ENCODE measurements at places on chromosomes 2 and 18.

DNA sequence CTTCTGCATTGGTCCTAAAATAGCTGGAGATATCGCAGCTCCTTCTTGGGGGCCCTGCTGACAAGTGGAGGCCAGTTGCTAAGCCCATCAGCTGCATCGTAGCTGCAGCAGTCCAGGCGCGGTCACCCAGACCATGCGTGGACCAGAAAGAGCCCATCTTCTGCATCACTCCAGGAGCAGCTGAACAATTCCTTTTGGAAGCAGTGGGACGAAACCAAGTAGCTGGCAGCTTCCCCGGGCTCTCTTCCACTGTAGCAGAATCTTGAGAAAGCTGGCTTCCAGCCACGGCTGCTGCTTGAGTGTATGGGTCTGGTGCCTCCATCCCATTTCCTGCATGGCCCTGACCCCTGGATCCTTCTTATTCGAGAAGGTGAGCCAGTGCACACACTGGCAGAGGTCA lies 22.2 kb upstream of the CAB39 start:
- no peak for DNase-seq

DNA sequence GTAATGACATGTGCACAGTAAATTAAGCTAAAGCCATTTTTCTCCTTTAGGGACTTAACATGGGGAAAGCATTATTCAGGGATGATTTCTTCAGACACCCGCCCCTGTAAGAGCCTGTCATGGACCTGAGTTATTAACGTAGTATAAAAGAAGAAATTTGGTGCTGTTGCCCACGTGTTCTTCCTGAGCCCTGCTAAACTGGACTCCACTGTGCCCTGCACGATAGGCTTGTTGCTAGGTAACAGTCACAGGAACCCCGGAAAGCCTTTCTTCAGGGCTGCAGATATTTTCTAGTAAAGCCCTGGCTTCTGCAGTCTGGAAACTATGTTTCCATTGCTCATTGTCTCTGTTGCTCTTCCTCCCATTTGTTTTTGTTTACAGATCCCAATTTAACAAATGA lies 157.9 kb downstream of the LRRC30 start:
- DNase-seq = no peak

DNA sequence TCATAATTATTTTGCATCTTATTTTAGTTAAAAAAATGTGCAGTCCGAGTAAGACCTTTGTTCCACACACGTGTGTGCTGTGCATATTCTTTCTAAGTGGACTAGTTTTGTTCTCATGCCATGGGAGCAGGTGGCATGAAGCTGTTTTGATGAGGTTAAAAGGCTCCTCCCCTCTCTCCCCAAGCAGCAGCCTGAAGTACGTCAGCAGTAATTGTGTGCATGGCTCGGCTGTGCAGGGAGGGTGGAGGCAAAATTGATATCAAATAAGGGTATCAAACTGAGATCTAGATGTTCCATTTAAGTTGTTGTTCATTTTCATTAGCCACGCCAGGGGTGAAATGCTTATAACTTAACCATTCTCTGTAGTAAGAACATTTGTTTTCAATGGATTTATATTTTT lies at the start of gene NYAP2:
Gene NYAP2, plus strand, starts transcription at position 207 of the 400 bp plus-strand sequence. CDS start 9,171 bp downstream, outside the sequence.
- no peak for DNase-seq

DNA sequence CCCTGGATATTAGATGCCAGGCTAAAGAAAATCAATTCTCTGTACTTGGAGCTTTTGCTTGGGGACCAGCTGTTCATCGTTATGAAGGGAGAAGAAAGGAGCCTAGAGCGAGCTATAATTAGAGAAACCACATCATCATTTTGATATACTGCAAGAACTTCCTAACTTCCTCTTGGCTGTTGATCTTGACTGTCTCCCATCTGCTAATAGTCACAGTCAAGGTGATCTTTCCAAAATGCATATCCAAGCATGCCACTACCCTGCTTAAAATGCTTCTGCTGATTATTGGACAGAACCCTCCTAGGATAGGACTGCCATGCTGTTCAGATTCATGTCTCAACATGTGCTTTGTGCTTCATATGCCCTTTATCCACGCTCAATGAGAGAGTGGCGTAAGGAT lies 54.8 kb downstream of the RAPGEF4 start:
- no peak for DNase-seq

DNA sequence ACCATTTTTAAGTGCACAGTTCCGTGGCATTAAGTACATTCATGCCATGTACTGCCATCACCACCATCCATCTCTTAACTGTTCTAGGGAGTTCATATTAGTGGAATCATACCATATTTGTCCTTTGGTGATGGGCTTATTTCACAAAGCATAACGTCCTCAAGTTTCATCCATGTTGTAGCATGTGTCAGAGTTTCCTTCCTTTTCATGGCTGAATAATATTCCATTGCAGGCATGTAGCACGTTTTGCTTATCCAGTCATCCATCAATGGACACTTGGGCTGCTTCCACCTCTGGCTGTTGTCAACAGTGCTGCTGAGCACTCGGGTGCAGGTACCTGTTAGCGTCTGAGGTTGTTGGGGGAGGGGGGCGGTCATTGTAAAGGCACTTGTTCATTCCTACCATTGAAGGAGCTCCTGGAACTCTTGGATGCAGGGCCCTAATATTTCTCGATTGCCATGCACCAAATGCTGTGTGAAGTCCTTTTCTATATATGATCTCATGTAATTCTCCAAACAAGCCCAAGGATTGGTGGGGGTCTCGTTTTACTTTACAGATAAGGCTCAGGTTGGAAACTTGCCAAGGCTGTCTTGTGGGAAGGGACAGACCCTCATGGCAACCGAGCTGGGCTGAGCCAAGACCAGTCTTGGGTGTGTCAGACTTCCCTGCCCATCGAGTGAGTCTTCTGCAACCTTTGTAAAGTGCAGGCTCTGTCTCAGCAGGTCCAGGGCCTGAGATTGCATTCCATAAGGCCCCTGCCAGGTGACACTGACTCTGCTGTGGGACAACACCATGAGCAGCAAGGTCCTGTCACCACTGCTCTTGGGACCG lies 42.9 kb upstream of the SH3RF3 start:
- DNase-seq = no peak

- no peak for DNase-seq
These were observed 7.2 kb downstream of the CPSF3 start for GRCh38 chr2:9430316-9431293.

GRCh38 chr18:8661754-8662559 lies 43.4 kb upstream of the MTCL1 start:
- no peak for DNase-seq

- no peak for DNase-seq
These were observed 14.4 kb upstream of the VRK2 start for GRCh38 chr2:58032016-58032763.

GRCh38 chr18:8979258-8979988 lies 123.1 kb upstream of the NDUFV2 start:
- no peak for DNase-seq

DNA sequence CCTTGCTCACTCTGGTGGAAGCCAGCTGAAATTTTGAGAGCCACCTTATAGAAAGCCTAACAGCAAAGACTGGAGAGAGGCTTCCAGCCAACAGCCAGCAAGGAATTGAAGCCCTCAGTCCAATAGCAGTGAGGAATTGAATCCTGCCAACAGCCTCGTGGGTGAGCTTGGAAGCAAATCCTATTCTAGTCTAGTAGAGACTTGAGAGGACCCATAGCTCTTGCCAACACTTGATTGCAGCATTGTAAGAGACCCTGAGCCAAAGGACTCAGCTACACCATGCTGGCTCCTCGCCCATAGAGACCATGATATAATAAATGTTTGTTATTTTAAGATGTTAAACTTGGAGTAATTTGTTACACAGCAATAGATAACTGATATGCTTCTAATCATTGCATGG lies 403.0 kb upstream of the TNP1 start:
- DNase-seq = no peak

DNA sequence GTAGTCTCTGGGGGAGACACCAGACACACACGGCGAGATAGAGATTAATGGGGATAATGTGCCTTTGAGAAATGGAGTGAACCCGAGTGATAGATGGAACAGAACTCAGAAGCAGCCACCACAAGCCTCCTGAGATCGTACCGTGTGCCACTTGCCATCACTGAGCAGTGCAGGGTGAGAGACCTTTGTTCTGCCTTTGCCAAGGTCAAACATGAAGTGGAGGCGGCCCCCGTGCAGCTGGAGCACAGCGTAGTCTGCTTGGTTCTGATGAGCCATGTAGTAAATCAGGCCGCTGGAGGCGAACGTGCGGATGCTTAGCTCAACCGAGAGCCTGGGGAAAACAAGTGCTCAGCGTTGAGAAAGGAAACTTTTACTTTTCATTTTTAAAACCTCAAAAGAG lies 167.0 kb downstream of the LAMA1 start:
- no peak for DNase-seq

DNA sequence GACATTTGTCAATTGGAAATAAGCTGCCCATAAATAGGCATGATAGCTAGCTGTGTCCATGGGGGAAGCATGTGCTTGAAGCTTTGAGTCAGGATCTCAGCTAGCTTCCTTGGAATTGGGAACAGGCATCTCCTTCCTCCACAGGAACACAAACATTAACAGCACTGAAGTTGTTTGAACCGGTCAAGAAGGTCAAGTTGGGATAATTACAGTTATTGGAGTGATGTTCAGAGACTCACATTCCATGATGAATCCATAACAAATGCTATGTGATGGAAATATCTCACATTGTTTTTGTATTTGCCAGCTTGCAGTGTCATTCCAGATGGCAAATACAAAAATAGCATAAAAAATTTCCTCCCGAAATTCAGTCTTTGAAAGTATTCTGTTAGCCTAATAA lies 347.6 kb upstream of the SMIM21 start:
- no peak for DNase-seq

- no peak for DNase-seq
These were observed 112.7 kb downstream of the GBX2 start for GRCh38 chr2:236055471-236055870.

- no peak for DNase-seq
These were observed 212.1 kb downstream of the TTC32 start for GRCh38 chr2:19689646-19690168.

DNA sequence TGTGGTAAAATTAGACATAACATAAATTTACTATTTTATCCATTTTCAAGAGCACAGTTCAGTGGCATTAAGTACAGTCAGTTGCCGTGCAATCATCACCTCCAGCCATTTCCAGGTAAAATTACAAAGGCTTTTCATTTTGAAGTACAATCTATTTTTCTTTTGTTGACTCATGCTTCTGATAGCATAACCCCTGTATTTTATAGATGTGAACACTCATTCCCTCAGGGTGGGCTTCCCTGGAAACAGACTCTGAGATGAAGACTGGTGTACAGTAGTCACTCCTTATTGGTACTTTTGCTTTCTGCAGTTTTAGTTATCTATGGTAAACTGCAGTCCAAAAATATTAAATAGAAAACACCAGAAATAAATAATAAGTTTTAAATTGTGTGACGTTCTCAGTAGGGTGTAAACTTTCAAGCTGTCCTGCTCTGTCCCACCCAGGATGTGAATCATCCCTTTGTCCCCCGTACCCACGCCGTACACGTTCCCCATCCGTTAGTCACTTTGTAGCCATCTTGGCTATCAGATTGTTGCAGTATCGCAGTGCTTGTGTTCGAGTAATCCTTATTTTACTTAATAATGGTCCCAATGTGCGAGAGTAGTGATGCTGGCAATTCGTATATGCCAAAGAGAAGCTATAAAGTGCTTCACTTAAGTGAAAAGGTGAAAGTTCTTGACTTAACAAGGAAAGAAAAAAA lies 41.1 kb upstream of the NAB1 start:
- DNase-seq = no peak

- DNase-seq = no peak
These were observed 223.3 kb downstream of the SH3RF3 start for GRCh38 chr2:109352056-109352897.

DNA sequence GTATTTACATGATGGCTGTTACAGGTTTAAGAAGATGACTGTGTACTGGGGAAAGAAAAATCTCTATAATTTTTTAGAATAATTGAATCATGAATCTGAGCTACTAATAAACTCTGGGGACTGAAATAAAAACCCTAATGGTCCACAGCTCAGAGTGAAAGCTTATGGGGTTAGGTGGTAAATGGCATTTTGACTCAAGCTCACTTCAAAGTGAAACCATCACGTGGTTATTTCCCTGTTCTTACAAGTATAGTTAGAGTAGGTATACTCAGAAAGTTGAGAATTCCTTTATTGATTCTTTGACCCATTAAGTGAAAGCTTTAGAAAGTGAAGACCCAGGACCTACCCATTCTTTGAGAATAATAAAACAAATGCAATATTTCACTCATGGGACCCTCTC lies 626.2 kb upstream of the SETBP1 start:
- DNase-seq = no peak

DNA sequence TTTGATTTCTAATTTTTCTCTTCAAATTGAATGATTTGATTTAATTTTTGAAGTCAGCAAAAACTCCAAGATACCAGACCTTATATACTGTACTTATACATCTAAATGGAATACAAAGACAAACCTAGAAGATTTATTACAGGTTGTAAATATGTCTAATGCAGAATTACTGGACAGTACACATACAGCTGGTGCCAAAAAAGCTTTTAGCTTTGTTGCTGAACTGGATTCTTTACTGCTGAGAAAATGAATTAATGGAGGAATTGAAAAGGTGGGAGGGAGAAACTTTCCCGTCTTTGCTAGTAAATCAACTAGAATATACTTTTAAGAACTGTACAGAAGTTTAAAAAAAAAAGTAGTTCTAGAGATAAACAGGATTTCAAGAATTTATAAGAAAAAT lies 17.5 kb downstream of the C1D start:
- DNase-seq = no peak

GRCh38 chr18:42072407-42072806 lies 117.4 kb downstream of the PIK3C3 start:
- DNase-seq = no peak

GRCh38 chr2:216246766-216247165 lies 125.5 kb downstream of the MARCHF4 start:
- DNase-seq = no peak

- no peak for DNase-seq
These were observed 35.4 kb downstream of the TOGARAM2 start for GRCh38 chr2:29016504-29016903.

DNA sequence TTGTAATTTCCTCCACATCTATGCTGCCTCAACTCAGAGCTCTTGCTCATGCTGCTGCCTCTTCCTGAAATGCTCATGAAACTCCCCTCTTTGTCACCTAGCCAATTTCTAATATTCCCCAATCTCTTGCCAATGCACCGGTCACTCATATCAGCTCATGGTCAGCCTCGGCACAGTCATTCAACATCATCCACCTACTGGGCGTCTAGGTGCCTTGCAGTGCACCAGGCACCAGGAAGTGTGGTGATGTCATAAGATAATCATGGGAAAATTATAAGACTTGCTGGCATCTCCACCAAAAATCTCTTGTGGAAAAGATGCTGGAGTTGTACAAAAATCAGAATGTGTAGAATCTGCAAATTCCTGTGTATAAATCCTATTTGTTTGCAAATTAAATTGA lies 52.6 kb upstream of the RAB27B start:
- no peak for DNase-seq

DNA sequence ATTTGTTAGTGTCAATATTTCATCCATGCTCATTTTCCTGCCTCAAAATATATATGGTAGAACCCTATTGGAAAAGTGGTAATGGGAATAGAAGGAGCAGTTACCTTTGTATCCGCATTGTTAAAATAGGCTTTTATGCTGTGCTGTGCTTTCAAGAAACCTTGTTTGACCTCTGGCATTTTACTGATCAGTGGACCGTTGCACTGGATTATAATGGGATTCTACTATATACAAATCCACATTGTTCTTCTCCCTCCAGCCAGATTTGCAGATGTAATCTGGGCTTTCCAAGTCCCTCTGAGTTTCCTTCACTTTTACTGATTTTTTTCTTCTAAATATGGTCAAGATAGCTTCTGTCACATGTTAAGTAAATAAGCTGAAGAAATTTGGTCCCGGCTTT lies 23.3 kb upstream of the FAM237A start:
- no peak for DNase-seq

Data from stimulated activated CD4-positive, alpha-beta T cell treated with anti-CD3 and anti-CD28 coated beads, Interleukin-2, amount 100 ng/mL, for 48 hours (primary cell).